ENCODE measurements at places on chromosomes 1 and 21.

DNA sequence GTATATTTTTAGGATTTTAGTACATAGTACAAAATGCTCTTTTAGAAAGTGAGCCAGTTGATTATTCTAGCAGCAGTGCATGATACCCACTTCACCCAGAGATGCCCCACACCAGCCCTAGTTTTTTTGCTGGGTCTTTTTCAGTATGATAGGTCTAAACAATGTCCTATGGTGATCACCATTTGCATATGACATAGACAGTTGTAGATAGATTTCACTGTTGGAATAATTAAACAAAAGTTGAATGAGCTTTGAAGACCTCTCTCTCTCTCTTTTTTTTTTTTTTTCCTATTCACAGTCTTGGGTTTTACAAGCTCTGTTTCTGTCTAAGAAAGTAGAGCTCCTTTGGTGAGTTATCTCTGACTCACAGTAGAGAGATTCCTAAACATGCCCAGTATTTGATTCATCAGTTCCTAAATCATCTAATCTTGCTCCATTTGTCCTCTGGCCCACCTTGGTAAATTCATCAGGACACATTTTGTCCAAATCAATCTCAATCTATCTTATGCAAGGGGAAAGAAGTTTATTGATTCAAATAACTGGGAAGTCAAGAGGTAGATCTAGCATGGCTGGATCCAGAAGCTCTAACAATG is 44.7 kb upstream of the VAV3 start:
- no peak overlapping the region for H3K4me3 ChIP-seq
- H3K36me3 ChIP-seq = no peaks in the 10 kb centered on the region
- no peaks in the 10 kb centered on the region for H3K27me3 ChIP-seq
- H3K27ac ChIP-seq = no peak overlapping the region

DNA sequence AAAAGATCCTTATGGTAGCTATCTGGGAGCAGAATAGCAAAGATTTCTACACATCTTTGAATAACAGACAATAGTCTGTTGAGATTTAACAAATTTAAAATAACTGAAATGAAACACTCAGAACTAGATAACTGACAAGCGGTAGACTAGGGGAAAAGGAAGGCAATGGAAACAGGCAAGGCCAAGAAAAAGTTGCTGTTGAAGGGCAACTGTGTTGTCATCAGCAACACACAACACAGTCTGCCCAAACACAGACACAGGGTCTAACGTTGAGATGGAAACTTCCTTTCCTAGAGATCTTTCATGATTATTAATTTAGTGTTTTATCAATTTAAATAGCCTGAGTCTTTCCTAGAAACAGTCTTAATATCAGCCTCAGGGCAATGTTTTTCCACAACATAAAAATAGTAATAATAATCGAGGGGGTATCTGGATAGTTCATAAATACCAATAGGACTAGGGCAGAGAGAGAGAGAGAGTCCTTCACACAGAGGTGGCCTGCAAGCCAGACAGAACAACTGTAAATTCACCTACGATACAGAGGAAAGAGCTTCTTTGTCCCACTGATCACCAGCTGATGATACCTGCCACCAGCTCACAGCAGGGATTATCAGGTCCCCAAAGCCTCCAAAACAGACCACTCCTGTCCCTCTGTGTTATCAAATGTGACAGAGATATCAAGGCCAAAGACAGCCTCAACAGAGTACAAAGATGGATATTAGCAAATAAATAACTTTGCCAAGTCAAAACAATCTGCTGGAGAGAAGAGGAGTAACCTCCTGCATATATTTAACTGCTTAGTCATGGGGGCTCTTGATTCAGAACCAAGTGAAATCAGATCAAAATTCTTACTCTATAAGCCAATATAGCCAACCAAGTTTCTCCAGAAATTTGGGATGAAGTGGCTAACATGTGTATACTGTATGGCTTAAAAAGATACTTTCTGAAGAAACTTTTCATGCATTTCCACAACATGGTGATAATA is 245.3 kb downstream of the SLC45A1 start:
- peaks cover 38% of the 10 kb centered on the region for H3K4me1 ChIP-seq
- no peak overlapping the region for H3K4me3 ChIP-seq
- no peaks in the 10 kb centered on the region for H3K36me3 ChIP-seq

- H3K4me1 ChIP-seq = peaks cover 15% of the 10 kb centered on the region
- H3K27ac ChIP-seq = peak overlapping the region; percentile 55
- H3K36me3 ChIP-seq = peaks cover 46% of the 10 kb centered on the region
- no peak for DNase-seq
- peak overlapping the region; percentile 43 for H3K4me3 ChIP-seq
Measured at GRCh38 chr1:151157067-151157531, 650 bp downstream of the TNFAIP8L2 start.

DNA sequence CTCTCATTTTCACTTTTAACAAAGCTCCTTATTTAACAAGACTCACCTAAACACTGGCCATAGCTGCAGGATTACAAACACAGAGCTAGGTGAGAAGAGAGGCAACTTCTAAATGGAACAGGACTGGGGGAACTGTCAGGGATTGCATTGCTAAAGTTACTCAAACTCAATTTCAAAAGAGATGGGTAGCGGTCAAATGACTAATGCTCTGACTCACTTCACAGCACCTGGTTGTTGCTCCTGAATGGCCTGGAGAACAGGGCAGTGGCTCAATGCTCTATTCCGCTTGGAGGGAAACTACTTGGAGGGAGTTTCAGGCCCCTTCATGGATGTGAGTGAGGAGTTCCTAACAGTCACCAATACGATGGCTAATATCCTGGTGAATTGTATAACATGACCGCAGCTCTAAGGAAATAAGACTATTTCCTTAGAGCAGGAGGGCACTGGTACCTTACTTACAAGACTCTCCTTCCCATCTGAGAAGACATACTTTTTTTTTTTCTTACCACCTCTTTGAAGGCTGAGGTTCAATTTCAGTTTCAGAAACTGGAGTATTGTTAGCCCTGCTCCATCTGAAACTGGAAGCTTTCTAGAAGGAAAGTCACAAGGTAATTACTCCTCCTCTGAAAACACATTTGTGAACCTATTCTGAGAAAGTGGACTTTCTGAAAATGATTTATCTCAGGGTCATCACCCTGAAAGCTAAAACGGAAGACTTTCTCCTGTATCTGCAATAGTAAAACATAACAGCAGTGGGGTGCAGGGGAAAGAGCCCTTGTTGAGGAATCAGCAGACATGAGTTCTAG is 9.5 kb downstream of the DPT start:
- peaks cover 40% of the 10 kb centered on the region for H3K4me1 ChIP-seq
- H3K27ac ChIP-seq = peak overlapping the region; percentile 74
- H3K4me3 ChIP-seq = no peak overlapping the region
